Immature natural killer cell (primary cell): ENCODE measurements at places on chromosomes 7 and 10.

GRCh38 chr7:67947646-67948045, 951.0 kb downstream of the TYW1 start:
- no peaks in the 10 kb centered on the region for H3K27me3 ChIP-seq
- H3K4me1 ChIP-seq = no peaks in the 10 kb centered on the region
- no peak overlapping the region for H3K4me3 ChIP-seq

DNA sequence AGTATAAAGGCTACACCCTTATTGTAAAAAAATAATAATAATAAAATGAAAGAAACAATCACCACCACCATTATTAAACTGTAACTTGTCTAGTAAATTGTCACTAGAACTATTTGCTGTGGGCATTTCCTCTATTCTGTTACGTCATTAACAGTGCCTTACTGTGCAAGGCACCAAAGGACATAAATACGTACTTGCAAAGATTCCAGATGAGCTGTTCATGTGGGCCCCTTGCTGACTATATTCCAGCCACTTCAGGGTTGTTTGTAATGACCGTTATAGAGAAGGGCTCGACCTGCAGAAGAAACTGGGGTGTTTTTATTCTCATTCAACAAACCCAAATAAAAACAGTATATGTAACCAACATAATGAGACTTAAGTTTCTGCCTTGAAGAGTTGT, 60.4 kb downstream of the KLRG2 start:
- H3K4me3 ChIP-seq = no peak overlapping the region
- no peak overlapping the region for H3K27ac ChIP-seq
- H3K4me1 ChIP-seq = peaks cover 7% of the 10 kb centered on the region
- H3K27me3 ChIP-seq = no peaks in the 10 kb centered on the region
- peaks cover 18% of the 10 kb centered on the region for H3K36me3 ChIP-seq

DNA sequence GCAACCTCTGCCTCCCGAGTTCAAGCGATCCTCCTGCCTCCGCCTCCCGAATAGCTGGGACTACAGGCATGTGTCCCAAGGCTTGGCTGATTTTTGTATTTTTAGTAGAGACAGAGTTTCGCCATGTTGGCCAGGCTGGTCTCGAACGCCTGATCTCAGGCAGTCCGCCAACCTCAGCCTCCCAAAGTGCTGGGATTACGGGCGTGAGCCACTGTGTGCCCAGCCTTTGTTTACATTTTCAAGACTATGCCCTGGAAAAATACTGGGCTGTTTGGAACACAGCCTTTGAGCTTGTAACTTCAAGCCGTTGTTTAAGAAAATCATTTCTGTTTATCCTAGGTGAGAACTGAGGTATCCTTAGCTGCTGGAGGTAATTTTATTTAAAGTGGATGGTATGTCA, 1.9 kb downstream of the ZKSCAN1 start:
- no peak overlapping the region for H3K27ac ChIP-seq
- no peak overlapping the region for H3K4me3 ChIP-seq
- H3K36me3 ChIP-seq = peaks cover 3% of the 10 kb centered on the region
- H3K4me1 ChIP-seq = peaks cover 37% of the 10 kb centered on the region

DNA sequence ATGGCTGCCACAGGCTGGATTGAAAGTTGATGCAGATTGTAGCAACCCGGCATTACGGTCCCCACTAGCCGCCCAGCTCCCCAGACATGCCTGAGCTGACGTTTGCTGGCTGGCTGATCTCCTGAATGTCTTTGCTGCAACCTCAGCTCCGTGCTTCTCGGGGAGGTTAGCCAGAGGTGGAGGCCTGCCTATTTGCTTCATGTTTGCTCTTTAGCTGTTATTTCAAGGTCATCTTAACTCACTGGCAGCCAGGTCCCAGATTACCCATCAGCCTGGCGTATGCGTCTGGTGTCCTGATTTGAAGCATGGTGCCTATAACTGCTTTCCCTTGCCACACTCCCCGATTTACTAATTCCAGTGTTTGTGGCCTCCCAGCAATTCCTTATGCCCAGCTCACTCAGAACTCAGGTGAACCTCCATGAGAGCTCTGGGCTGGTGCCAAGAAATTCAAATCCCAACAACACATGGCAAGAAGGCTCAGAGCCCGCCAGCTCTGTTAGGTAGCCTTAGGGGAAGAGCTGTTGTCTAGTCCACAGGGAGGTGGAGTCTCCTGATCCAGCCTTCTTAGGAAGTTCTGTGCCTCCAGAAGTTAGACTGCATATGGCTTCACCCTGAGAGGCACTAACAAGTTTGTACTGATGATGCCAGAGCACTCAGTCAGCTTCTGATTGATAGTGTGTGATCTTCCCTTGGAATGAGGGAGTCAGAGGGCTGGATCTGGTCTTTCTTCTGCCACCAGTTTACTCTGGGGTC, 69.7 kb upstream of the EXOC4 start:
- H3K4me3 ChIP-seq = no peak overlapping the region
- DNase-seq = no peak
- no peaks in the 10 kb centered on the region for H3K4me1 ChIP-seq
- no peaks in the 10 kb centered on the region for H3K36me3 ChIP-seq

DNA sequence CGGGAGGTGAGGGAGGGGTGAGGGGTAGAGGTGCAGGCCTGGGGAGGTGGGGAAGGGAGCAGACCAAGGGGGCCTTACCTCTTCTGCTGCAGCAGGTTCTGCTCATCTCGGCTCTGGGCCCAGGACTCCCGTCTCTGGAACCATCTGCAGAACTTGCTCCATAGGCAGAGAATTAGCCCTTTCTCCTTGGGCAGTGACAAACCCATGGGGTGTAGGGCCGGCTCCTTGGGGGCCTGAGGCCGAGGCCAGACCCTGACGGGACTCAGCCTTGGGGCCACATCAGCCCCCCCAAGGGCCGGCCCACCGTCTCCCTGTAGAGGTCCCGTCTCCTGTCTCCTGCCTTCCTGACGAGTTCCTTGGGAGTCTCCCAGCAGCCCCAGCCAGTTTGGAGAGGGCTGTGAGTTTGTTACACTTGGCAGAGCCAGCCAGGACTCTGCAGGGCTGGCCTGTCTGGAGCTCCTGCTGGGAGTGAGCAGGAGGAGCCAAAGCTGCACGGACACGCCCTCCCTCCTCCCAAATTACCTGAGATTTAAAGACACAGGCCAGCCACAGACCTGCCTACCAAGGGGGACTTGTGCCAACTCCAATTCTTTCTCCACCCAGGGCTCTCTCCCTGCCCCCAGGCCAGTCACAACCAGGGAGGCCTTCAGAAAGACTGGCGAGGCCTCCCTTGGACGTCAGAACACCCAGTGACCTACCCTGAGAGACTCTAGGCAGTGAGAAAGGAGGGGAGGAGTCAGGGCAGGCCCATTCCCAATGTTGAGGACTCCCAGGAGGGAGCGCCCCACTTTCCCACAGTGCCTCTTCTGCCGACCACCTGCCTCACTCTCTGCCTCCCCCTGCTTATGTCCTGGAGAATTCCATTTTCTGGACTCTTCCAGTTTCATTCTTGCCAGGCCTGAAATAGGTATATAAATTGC, at the start of gene TRPV6:
Gene TRPV6 (minus strand): TSS at position 435 of the 920 bp plus-strand sequence.
- no peak for DNase-seq
- H3K36me3 ChIP-seq = no peaks in the 10 kb centered on the region

GRCh38 chr10:27100813-27101347, 586 bp upstream of the ANKRD26 start:
- H3K4me1 ChIP-seq = peaks cover 38% of the 10 kb centered on the region
- no peak for DNase-seq
- H3K27ac ChIP-seq = peak overlapping the region; percentile 94

GRCh38 chr10:44513591-44513990, 128.7 kb upstream of the CXCL12 start:
- no peak overlapping the region for H3K4me3 ChIP-seq
- no peaks in the 10 kb centered on the region for H3K36me3 ChIP-seq
- no peaks in the 10 kb centered on the region for H3K27me3 ChIP-seq
- no peak for DNase-seq
- H3K27ac ChIP-seq = no peak overlapping the region

DNA sequence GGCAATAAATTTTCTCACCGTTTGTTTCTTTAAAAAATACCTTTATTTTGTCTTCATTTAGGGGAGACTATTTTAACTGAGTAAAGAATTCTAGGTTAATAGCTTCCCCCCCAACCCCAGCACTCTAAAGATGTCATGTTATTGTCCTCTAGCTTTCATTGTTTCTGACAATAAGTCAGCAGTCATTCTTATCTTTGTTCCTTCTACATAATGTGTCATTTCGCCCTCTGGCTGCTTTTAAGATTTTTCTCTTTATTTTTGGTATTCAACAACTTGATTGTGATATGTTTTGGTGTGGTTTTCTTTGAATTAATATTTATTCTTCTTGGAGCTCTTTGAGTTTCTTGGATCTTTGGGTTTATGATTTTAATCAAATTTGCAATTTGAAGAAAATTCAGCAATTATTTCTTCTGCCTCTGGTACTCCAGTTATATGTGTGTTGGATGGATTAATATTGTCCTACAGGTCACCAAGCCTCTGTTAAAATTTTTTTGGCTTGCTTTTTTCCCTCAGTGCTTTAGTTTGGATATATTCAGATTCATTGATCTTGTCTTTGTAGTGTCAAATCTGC, 64.6 kb upstream of the ELN start:
- no peak overlapping the region for H3K27ac ChIP-seq
- peaks cover 4% of the 10 kb centered on the region for H3K27me3 ChIP-seq
- DNase-seq = no peak
- no peaks in the 10 kb centered on the region for H3K4me1 ChIP-seq
- H3K4me3 ChIP-seq = no peak overlapping the region
- H3K36me3 ChIP-seq = peaks cover 12% of the 10 kb centered on the region

GRCh38 chr7:121561717-121562116, 165.6 kb upstream of the FAM3C start:
- no peaks in the 10 kb centered on the region for H3K4me1 ChIP-seq
- H3K27ac ChIP-seq = no peak overlapping the region
- DNase-seq = no peak
- no peaks in the 10 kb centered on the region for H3K36me3 ChIP-seq

- H3K4me1 ChIP-seq = peaks cover 13% of the 10 kb centered on the region
- H3K36me3 ChIP-seq = no peaks in the 10 kb centered on the region
- no peak overlapping the region for H3K27ac ChIP-seq
Measured at GRCh38 chr7:42452356-42452755, 215.3 kb upstream of the GLI3 start.

DNA sequence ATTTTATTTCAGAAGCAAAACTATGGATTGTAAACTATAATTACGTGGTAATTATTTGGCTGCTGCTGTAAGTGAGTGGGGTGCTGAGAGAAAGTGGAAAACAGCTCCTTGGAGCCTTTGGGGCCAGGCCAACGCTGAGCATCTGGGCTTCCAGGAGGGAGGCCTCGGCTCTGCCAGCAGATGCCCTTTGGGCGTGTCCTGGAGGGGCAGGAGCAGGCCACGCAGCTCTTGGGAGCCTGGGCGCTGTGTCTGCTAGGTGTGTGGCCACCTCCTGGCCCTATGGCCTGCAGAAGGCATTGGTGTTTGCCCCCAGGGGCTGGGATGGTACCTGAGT, 423.3 kb downstream of the GLRX3 start:
- no peak overlapping the region for H3K27ac ChIP-seq
- no peaks in the 10 kb centered on the region for H3K27me3 ChIP-seq
- no peaks in the 10 kb centered on the region for H3K4me1 ChIP-seq
- no peak for DNase-seq
- no peak overlapping the region for H3K4me3 ChIP-seq
- H3K36me3 ChIP-seq = no peaks in the 10 kb centered on the region

DNA sequence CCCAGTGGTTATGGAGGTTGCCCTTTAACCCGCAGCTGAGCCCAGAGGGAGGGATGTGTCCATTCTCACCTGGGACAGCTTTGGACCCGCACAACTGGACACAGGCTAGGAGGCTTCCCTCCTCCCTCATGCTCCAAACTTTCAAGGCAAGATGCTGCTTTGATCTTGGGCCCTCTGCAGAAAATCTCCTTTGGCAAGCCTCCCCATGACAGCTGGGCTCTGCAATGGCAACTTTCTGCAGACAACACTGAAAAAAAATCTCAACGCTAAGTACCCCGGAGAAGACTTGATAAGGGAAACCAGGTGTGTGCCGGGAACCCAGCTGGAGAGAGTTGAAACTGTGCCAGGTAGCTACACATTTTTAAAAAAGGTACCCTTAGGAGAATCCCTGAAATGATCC, 610.1 kb downstream of the LRMDA start:
- no peak overlapping the region for H3K27ac ChIP-seq
- no peak for DNase-seq
- H3K36me3 ChIP-seq = no peaks in the 10 kb centered on the region
- H3K27me3 ChIP-seq = peaks cover 5% of the 10 kb centered on the region
- H3K4me3 ChIP-seq = no peak overlapping the region

GRCh38 chr7:108813251-108814014, 243.8 kb downstream of the DNAJB9 start:
- H3K4me3 ChIP-seq = no peak overlapping the region
- H3K36me3 ChIP-seq = no peaks in the 10 kb centered on the region
- no peak overlapping the region for H3K27ac ChIP-seq
- H3K27me3 ChIP-seq = no peaks in the 10 kb centered on the region
- no peak for DNase-seq

- DNase-seq = no peak
- peaks cover 5% of the 10 kb centered on the region for H3K27me3 ChIP-seq
- H3K36me3 ChIP-seq = peaks cover 3% of the 10 kb centered on the region
- peaks cover under 1% of the 10 kb centered on the region for H3K4me1 ChIP-seq
- no peak overlapping the region for H3K27ac ChIP-seq
Measured at GRCh38 chr10:11011984-11012383, 5.7 kb upstream of the CELF2 start.

DNA sequence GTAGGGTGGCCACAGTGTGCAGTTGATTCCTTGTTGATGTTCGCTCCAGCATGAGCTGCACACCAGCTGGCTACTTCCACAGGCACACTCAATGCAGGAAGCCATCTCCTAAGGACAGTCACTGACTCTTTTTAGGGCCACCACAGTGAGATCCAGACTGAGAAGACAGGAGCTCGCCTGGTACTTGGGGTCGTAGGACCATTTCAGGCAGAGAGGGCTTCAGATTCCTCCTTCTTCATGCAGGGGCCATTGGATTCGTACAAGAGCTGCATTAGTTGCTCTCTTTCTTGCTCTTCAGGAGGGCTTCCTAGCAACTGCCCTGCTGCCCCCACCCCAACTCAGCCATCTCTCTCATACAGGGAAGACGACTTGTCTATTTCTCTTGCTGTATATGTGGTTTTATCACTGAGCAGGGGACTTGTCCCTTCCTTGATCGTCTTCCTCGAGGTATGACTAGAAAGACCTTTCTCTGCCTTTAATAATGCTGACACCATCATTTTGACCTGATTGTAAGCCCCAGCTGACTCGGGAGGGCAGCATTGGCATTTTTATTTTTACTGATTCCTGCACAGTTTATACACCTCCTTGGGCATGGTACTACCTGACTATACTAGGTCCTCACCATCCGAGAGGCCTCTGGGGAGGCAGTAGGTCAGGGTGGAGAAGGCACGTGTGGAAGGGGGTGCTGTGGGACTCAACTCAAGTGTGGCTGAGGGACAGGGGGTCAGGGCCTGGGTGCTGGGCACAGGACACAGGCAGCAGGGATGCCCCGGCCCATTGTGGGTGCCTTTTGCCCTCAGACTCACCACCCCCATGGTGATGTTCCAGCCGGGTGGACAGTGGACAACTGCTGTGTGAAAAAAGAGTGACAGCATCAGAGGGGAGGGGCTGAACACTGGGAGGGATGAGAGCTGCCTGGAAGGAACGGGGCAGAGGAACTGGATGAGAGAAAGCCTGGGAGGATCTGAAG, 136.7 kb upstream of the ZNF746 start:
- no peaks in the 10 kb centered on the region for H3K4me1 ChIP-seq
- no peak for DNase-seq
- H3K4me3 ChIP-seq = no peak overlapping the region
- H3K27ac ChIP-seq = no peak overlapping the region
- peaks cover 9% of the 10 kb centered on the region for H3K27me3 ChIP-seq
